Activated T-cell treated with anti-CD3 and anti-CD28 coated beads for 4 hours (primary cell): ENCODE measurements at places on chromosomes 5 and 9.

- DNase-seq, result no peak
Measured at GRCh38 chr5:76724871-76725270, 8.9 kb downstream of the F2R start.

DNA sequence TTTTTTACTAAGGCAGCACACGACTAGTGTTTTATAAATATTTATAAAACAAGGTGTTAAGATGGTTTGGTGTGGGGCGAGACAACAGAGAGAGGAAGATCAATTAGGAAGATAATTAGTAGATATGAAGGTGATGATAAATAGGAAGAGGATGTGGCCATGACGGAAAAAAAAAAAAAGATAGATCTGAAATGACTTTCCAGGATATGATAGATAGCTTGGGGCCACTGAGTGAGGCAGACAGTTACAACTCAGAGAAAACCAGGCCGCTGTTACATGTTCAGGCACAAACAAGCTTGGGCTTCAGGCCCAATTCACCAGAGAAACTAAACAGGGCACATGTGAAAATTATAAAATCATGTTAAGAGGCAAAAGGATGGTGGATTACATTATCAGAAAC is 43.2 kb downstream of the KIAA0825 start:
- DNase-seq, result no peak

- no peak for DNase-seq
Measured at GRCh38 chr9:129007035-129007765, 20.9 kb downstream of the SH3GLB2 start.

DNA sequence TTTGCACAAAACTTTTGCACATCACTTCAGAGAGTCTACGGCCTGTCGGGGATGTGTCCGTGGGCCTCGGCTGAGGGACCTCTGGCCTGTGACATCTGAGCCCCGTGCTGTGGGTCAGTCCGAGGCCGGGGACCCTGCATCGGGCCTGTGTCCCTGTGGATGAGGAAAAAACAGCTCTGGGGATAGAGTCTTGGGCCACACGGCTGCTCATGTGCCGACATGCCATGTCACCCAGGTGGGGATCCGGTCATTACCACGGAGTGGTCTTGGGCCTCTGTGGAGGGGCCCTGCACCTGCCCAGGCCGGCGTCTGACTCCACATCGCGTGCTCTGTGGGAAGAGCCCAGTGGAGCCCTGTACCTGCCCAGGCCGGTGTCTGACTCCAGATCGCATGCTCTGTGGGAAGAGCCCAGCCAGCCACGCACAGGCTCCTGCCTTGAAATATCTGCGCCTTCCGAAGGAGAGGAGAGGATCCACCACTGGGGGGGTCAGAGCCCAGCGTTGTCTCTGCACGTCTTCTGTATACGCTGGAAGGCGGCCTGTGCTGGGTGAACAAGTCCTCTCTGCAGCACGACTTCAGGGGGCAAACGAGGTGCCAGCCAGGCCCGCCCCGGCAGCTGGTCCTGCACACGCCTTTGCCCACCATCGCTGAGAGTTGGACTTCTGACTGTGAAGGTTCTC is 27.5 kb upstream of the IRX4 start:
- no peak for DNase-seq

- DNase-seq, result no peak
Measured at GRCh38 chr5:73352243-73352642, 96.3 kb downstream of the FOXD1 start.

DNA sequence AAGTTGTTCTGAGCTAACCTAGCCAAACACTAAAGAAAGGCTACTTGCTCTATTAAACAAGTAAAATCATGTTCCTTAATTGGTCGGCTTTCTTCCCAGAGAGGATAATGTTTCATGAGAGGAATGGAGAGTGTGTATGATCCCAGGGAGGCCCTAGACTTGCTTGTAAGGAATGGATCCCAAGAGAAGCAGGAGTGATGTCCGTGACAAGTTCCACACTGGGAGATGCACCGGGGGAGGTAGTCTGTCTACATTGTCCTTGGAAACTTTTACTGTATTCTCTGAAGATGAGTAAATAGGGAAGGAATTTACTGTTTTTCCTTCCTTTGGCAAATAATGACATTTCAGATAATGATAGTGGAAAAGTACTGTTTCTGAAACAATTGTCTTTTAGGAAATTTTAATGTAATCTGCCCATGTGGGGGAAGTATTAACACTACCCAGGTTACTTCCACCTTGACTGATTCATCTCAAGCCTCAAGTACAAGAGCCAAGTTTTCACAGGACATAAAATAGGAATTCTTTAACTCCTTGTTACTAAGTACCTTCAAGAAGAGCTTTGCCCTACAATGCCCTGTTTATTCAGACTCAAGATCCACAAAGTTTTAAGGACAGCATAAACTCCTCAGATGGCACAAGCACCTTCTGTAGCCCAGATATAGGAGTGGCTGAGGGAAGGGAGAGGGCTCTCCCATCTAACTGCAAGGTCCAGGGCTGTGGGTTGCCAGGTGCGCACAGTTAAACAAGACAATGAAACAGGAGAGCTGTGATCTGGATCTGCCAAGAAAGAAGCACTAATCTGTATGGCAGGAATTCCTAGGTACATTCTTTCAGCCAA is 152.1 kb downstream of the GNA14 start:
- DNase-seq, result no peak

GRCh38 chr9:12954441-12954840 is 179.6 kb downstream of the LURAP1L start:
- DNase-seq, result no peak

DNA sequence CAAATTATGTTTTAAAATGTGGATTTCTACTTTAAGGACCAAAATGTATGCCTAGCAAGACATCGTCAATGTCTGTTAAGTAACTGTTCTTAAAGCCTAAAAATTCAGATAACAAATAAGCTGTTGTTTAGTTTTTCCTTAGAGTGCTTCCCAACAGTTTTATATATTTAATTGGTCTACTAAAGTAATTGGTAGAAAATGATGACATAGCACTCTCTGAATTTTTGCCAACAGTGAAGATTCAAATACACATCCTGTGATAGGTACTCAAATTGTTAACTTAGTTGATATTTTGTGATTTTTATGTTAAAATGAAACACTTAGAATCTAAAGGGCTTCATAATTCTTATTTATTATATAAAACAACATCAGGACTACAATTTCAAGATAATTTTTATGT is 107.5 kb downstream of the TMEM232 start:
- DNase-seq, result no peak
